ENCODE measurements at places on chromosomes 12 and 14.

DNA sequence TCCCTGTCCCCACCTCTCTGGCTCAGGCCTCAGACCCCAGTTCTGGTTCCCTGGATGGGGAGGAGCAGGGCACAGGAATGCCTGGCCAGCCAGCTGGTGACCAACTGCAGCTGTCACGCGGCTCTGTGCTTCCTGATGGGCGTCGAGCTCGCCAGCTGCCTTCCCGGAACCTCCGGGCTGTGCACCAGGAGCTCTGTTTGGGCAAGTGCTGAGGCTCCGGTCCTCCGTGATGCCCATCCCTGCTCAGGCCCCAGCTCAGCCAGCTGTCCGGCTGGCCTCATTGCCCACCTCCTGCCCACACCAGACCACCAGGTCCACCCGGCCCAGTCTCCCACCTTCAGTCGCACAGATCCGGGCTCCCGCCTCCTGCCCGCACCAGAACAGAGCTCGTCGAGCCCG, 4.8 kb downstream of the IFFO1 start:
- DNase-seq, result no peak

- DNase-seq, result no peak
These were observed 91.7 kb downstream of the GALC start for GRCh38 chr14:87901236-87901635.

GRCh38 chr14:88426271-88426670, 40.8 kb downstream of the SPATA7 start:
- DNase-seq, result no peak

- no peak for DNase-seq
These were observed 169.6 kb downstream of the EGLN3 start for GRCh38 chr14:33781236-33781635.

GRCh38 chr14:99598774-99599173, 5.2 kb downstream of the CCDC85C start:
- no peak for DNase-seq

GRCh38 chr14:56341766-56342493, 223.7 kb downstream of the PELI2 start:
- no peak for DNase-seq

DNA sequence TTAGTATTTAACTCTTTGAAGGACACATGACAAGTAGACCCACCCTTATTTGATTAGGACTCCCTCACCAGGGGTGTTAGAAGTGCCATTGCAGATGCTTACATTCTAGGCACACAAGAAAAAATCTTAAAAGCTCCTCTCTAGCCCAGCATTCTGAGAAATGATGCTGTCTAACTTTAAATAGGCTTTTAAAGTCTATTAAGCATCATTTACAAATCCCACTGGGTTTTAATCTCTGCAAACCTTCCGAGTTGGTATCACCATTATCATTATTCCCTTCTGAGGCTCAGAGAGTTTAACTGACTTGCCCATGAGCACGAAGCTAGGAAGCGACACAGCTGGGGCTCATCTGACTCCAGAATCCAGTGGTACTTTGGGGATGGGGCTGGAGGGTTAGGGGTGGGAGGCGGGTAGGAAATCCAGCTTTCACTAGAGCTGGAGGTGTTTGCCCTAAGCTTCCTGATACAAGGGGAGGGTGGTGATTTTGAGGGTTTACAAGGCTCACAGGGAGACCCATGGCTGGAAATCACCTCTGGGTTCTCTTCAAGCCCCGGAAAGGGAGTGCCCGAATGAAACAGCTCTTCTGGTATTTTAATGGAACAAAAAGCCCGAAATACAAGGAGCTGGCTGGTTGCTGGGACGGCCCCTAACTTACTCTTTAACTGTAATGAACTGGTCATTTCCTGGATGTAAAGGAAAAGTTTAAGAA, 109.2 kb upstream of the FUT8 start:
- DNase-seq, result no peak

GRCh38 chr12:101570047-101570446, 24.7 kb upstream of the MYBPC1 start:
- DNase-seq, result no peak

GRCh38 chr12:3746758-3747157, 6.2 kb downstream of the CRACR2A start:
- DNase-seq, result no peak

- DNase-seq, result no peak
These were observed 22.4 kb upstream of the LTBP2 start for GRCh38 chr14:74634481-74634880.

- DNase-seq, result no peak
These were observed 5.8 kb downstream of the BMAL2 start for GRCh38 chr12:27338473-27338872.

DNA sequence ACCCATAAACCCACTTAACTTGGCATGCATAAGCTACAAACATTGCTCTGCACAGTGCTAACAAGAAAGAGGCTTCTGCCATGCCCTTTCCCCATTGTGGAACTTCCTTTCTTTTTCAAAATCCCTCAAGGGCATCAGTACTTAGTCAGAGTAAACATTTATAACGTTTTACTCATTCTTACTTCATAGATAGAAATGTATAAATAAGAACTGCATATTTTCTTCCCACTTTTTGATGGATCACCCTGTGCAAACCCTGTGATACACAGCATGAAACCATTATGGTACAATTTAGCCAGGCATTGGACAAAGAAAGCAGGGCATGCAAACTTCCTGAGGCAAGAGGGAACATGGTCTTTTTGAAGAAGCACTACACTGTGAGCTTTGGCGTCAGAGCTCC, 113.8 kb upstream of the FOXG1 start:
- DNase-seq, result no peak

DNA sequence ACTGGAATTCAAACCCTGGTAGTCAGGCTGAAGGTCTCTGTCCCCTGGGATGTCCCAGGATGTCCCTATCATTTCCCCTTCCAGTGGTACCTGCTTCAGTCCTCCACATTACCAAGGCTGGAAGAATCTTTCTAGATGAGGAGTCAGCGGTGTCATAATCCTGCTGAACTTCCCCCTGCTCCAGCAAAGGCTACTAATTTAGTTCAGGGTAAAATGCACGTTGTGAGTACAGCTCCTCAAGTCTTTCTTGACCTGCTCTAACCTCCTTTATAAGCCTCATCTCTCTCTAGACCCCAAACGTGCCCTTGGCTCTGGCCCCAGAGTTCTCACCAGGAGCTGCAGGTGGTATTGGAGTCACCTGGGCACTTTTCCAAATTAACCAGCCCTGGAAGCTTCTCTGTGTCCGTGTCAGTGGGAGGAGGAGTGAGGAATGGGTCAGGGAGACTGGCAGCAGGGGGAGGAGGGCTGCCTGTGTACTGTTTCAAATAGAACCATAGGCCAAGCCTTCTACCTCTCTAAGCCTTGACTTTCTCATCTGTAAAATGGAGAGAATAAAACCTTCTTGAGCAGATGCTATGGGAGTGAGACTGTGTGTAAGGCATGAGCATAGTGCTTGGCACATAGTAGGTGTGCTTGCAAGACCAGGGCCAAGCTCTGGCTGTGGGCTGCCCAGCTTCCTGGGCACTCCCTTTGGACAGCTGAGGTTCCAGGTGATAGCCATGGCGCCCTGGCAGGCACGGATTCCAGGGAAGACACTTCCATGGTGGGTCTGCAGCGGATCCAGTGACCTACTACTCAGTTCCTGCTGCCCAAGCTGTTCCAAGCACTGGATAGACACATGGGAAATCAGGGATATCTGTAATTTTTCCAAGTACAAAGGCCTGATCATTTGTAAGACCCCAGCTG, 24.5 kb downstream of the ASB2 start:
- DNase-seq, result no peak

DNA sequence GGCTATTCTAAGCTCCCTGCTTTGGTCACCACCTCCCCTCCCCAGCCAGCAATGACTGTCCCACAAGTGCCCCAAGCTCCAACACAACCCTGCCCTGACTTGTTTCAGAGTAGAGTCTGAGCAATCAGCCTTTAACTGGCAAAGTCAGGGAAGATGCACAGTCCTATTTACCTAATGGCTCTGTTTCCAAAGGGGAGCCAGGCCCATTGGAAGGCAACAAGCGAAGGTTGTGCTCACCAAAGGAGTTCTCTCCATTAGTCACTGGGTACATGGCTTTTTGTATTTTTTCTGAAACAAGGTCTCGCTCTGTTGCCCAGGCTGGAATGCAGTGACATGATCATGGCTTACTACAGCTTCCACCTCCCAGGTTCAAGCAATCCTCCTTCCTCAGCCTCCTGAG, 267.1 kb upstream of the CRY1 start:
- no peak for DNase-seq

DNA sequence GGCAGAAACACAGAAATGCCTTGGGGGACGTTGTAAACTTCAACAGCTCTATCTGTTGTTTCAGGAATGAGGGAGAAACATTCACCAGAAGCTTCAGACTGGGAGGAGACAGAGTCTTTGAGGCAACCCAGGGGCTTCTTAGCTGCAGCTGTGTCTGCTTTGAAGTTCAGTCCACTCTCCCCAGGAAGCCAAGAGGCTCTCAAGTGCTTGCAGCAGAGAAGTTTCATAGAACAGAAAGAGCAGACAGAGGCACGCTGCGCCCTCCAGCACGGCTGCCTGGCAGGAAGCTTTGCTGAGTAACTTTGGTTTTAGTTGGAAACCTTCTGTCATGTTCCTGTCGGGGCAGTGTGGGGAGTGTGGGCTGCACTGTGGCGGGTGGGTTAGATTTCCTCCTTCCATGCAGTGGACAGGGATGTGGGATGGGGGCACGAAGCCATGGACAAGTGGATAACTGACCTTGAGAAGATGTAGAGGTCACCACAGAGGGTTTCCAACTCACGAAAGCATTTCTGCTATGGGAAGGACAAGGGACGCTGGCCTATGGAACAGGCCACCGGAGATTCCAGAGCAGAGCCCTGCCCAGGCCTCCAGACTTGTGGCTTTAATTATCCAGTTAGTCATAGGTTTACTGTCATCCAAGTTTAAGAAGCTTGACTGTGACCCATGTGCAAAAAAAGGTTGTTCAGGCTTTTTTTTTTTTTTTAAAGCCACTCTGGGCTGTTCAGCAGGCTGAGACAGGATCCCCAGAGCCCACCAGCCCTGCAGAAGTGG, 107.7 kb downstream of the ARF6 start:
- peak; percentile 77 for DNase-seq

- DNase-seq, result no peak
These were observed 172.8 kb downstream of the KTN1 start for GRCh38 chr14:55752580-55753390.

DNA sequence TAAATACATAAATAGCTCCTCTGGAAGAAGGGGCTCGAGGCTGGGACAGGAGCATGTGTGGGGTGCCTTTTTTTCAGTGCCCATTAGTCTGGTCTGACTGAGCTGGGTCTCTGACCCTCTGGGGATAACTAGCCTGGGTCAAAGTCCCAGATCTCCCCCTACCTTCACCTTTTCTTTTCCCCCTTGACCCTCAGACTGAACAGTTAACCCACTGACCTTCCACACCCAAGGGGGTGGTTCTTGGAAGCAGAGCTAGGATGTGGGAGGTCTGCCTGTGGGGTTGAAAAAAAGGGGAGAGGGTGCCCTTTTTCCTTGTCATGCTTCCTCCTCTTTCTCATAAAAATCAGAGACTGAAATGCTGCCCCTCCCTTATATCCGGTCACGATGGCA, 925 bp upstream of the GLI1 start:
- DNase-seq, result no peak

DNA sequence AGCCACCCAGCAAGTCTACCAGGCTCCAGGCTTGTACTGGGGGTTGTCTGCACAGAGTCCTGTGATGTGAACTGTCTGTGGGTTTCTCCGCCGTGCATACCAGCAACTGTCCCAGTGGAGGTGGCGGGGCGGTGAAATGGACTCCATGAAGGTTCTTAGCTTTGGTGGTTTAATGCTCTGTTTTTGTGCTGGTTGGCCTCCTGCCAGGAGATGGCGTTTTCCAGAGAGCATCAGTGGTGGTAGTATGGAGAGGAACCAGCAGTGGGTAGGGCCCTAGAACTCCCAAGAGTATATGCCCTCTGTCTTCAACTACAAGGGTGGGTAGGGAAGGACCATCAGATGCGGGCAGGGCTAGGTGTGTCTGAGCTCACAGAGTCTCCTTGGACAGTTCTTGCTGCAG, 303.8 kb downstream of the TMEM121 start:
- DNase-seq, result no peak

- DNase-seq, result no peak
These were observed 202.7 kb upstream of the BCL2L14 start for GRCh38 chr12:11868027-11868426.

DNA sequence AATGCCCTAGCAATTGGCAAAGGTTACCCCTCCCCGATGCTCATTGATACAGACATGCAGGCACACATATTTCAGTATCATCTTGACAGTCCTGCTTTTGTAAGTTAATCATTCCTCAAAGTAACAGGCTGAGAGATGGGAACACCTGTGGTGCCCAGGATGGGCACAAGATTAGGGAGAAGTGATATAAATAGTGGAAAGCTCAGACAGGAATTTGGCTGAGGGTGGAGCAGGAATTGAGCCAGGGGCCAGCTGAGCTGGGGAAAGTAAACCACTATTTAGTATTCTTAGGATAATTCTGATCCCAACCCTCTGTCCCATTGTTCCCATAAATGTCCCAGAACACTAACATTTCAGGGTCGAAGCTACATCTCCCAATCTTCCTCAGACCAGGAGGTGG, 38.3 kb downstream of the DAO start:
- no peak for DNase-seq

- no peak for DNase-seq
These were observed 4.5 kb upstream of the SRSF9 start for GRCh38 chr12:120473807-120474615.

DNA sequence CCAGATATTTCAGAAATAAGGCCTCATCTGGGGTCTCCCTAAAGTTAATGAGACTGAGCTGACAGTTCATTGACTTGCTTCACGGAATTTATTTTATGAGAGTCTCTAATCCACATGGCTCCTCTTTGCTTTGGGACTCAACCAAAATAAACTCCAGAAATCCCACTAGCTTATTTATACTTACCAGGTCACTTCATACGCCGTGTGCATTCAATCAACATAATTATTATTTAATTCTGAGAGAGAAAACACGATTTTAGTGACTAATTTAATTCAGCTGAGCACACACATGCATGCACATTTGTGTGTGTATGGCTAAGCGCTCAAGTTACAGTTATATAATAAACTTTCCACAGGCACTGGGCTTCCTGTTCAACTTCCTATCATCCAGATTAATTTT, 333.4 kb upstream of the CCDC196 start:
- DNase-seq, result no peak

- DNase-seq, result no peak
These were observed 342.8 kb upstream of the SFSWAP start for GRCh38 chr12:131367983-131368667.

GRCh38 chr14:29310757-29311156, 544.2 kb downstream of the FOXG1 start:
- no peak for DNase-seq
